ENCODE measurements at places on chromosomes 4 and X.

GRCh38 chr4:153809916-153810810, 21.3 kb upstream of the SFRP2 start:
- no peak for DNase-seq

DNA sequence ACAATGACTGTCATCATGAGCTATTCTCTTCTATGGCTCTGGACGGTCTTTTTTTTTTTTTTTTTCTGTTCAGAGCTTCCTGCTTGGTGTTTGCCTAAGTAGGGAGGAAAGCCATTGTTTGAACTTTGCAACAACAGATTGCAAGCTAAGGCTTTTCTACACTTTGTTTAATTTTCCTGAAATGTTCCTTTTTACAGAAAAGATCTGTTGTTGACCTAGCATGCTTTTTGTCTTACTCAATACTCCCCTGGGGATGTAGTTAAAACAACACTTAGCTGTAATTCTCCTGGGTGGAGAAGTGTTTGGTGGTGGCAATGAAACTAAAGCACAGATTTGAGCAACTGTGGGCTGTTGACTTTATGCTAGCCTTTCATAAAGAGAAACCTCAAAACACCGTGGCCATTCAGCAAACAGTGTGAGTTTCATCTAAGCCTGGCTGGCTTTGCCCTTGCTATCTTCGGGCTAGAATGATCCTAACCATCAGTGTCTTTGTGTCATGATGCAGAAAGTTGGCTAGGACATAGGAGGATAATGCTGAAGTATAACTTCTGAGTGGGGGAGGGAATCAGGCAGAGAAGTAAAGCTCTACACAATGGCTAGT, 110.5 kb downstream of the ANXA3 start:
- DNase-seq = peak; percentile 56

DNA sequence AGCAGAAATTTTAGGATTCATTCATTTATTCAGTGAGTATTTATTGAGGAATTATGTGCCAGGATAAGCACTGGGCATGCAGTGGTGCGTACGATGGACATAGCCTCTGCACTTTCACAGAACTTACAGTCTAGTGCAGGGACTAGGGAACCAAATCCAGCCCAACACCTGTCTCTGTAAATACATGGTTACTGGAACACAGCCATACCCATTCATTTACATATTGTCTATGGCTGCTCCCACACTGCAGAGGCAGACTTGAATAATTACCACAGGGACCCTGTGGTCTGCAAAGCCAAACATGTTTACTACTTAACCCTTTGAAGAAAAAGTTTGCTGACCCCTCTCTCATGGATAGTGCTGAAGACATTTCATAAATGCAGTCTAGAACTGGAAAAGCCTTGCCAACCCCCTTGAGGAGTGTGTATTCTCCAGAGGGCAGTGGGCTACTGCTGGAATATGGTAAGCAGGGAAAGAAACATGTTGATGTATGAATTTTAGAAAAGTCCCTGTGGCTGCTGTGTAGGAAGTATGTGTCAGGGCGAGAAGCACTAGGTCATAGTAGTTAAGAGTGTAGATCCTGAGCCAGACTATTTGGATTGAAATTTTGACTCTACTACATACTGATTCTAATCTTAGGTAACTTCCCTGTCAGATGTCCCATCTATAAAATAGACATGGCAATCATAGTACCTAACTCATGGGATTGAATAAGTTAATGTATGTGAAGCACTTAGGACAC, 75.5 kb downstream of the GALNT7 start:
- no peak for DNase-seq

DNA sequence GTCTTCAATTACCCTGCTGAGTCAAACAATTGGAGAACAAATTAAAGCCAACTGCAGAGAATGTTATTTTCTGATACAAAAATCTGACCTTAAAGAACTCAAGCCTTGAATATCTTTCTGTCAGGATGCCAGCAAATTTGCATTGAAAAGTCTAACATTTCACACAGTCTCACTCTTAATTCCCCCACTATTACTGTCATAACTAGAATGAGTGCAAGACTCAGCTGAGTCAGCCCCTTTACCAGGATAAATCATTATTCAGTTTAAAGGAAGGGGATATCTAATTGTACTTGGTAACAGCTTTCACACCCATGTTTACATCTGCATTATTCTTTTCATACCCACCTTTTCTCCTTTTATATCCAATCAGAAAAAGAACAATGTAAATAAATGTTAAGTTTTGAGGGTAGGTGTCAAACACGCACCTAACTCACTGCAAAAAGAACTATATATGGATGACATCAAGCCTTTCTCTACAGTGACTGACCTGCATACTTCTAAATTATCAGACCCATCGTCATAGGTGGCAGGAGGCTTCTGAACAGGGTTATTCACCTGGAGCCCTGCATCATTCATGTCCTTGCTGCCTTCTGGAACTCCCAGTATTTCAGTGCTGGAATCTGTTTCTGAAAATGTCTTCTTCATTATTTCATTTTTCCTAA, 117.4 kb downstream of the TMA16 start:
- DNase-seq = no peak
